Articular chondrocyte of knee joint (primary cell): ENCODE measurements at places on chromosomes 7 and 10. TPM values are rescaled to one million over a fixed set of nuclear protein-coding genes. Genes with fewer than 3 reads are reported as not detected.

COL13A1 gene
- total RNA-seq, result 0.43 TPM in 1 of 2 replicates, not detected in the other

ERVW-1 gene
- total RNA-seq, result not detected in 2 replicates

ZNF365 gene
- total RNA-seq, result 1.9 and 2.6 TPM in 2 replicates

LRRD1 gene
- total RNA-seq, result 0.43 and 0.65 TPM in 2 replicates

PKD2L1 gene
- not detected in 2 replicates for total RNA-seq

GPR158 gene
- 0.11 and 0.13 TPM in 2 replicates for total RNA-seq

CPA4 gene
- 250 and 331 TPM in 2 replicates for total RNA-seq

GRM3 gene
- not detected in 2 replicates for total RNA-seq

CC2D2B gene
- total RNA-seq, result 0.13 and 0.65 TPM in 2 replicates

SAMD9 gene
- total RNA-seq, result 32.9 and 70.8 TPM in 2 replicates

ADK gene
- total RNA-seq, result 84.2 and 110 TPM in 2 replicates

PDE6C gene
- total RNA-seq, result not detected in 2 replicates

OR2A42 gene
- total RNA-seq, result 0.22 and 0.26 TPM in 2 replicates

EPHA1 gene
- not detected in 2 replicates for total RNA-seq

CYP2C19 gene
- total RNA-seq, result 0.11 TPM in 1 of 2 replicates, not detected in the other

SPDYE2 gene
- total RNA-seq, result 0.13 TPM in 1 of 2 replicates, not detected in the other

SOSTDC1 gene
- total RNA-seq, result not detected in 2 replicates

SLC26A5 gene
- total RNA-seq, result not detected in 2 replicates

SLC26A3 gene
- total RNA-seq, result not detected in 2 replicates

CFAP69 gene
- 10.1 and 12.3 TPM in 2 replicates for total RNA-seq

NUTM2A gene
- 0.22 and 0.39 TPM in 2 replicates for total RNA-seq

MMP21 gene
- 0.11 TPM in 1 of 2 replicates, not detected in the other for total RNA-seq

C7orf57 gene
- total RNA-seq, result under 0.01 TPM in 1 of 2 replicates, not detected in the other

FGL2 gene
- 1.7 and 3.5 TPM in 2 replicates for total RNA-seq

PNLIPRP2 gene
- total RNA-seq, result not detected in 2 replicates

SPDYE9 gene
- total RNA-seq, result under 0.01 TPM in 1 of 2 replicates, not detected in the other
